ENCODE measurements at places on chromosomes 12 and 14. TPM values are rescaled to one million over a fixed set of nuclear protein-coding genes. Genes with fewer than 3 reads are reported as not detected.

Gene MIA2
- total RNA-seq: 122 TPM

Gene NYNRIN
- 15.5 TPM for total RNA-seq

Gene RASSF8
- 56.9 TPM for total RNA-seq

Gene GALNT16
- total RNA-seq: 47.9 TPM

Gene C3AR1
- 1.7 TPM for total RNA-seq

Gene CELA1
- total RNA-seq: not detected

Gene TRPV4
- not detected for total RNA-seq

Gene EML1
- total RNA-seq: 15.4 TPM

Gene CAPS2
- total RNA-seq: 22.3 TPM

Gene PRPH
- total RNA-seq: 6.5 TPM

Gene PRKD1
- total RNA-seq: 0.88 TPM

Gene CIT
- 10.9 TPM for total RNA-seq

Gene CLEC4C
- not detected for total RNA-seq

Gene RFX4
- not detected for total RNA-seq

Gene HELB
- total RNA-seq: 6.6 TPM

Gene ZDHHC22
- not detected for total RNA-seq

Gene RERG
- total RNA-seq: 31.4 TPM

Gene RTL1
- total RNA-seq: not detected

Gene TAS2R50
- not detected for total RNA-seq

Gene EIF2B2
- 36.4 TPM for total RNA-seq

Gene KRT85
- not detected for total RNA-seq

Gene ITGB7
- 4.8 TPM for total RNA-seq

Gene CISTR
- not detected for total RNA-seq

Gene SMOC1
- 0.38 TPM for total RNA-seq

Gene DIO2
- 3.2 TPM for total RNA-seq

Gene CDH24
- total RNA-seq: 7.4 TPM

Gene AKAP5
- total RNA-seq: 2.5 TPM

Gene TDRD9
- not detected for total RNA-seq
